ENCODE measurements at places on chromosomes 2 and 18.

- DNase-seq = no peak
Observed at GRCh38 chr2:74493546-74493945, 5.9 kb downstream of the LBX2 start.

DNA sequence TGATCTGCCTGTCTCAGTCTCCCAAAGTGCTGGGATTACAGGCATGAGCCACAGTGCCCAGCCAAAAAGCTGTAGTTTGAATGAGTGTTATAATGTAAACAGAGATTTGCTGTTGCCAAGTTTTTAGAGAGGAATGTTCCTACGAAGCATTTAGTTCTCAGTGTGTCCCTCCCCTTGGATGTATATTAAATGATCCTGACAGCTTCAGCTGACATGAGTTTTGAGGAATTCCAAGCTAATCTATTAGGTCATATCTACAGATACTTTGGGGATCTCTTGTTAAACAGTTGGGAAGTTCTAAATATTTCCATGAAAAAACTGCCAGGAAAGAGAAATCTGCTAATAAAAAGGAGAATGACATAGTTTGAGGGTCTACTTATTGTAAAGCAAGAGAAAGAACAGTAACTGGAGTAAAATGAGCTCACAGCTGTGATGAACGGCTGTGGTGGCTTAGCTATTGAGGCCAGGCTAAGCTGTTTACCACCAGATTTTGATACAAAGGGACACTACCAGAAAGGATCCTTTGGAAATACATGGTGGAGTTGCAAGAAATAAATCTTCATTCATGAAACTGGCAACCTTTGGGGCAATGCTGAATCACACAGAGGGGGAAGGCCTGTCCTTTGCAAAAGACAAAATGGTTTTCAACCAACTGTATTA is 2.6 kb upstream of the STON1 start:
- DNase-seq = no peak

DNA sequence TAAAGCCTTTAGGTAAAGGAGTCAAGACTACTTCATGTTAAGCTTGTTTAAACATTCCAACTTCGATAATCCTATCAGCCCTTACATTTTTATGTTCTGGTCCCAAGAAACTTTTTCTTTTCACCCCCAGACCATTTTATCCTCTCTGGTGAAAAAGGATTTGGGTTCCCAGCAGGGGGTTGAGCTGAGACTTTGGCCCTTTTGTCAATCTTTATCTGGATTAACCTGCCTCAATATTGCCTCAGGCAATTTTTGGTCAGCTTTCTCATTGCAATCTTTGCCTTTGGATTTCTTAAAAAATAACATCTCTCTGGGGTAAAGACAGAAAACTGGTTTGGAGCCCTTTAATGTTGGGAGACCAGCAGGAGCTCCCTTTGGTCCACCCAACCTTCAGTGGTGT is 33.9 kb upstream of the CSRNP3 start:
- DNase-seq = no peak

DNA sequence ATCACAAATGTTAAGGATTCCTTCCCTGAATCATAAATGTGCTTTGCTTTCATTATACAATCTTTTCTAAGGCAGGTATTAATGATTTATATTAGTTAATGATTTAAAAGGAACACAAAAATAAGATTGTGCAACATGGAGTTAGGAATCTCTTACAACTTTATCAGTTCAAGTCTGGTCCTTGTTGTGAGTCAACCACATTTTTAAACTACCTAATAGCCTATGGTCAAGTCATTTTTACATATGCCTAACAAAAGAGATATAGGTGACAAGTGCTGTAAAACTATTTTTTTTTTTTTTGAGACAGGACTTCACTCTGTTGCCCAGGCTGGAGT is 8.2 kb upstream of the INPP1 start:
- DNase-seq = no peak

- DNase-seq = no peak
Observed at GRCh38 chr18:926946-927345, 22.3 kb downstream of the ADCYAP1 start.

GRCh38 chr2:179636995-179637394 is 224.4 kb downstream of the ZNF385B start:
- no peak for DNase-seq

- no peak for DNase-seq
Observed at GRCh38 chr18:3889803-3890202, 439.8 kb downstream of the TGIF1 start.

DNA sequence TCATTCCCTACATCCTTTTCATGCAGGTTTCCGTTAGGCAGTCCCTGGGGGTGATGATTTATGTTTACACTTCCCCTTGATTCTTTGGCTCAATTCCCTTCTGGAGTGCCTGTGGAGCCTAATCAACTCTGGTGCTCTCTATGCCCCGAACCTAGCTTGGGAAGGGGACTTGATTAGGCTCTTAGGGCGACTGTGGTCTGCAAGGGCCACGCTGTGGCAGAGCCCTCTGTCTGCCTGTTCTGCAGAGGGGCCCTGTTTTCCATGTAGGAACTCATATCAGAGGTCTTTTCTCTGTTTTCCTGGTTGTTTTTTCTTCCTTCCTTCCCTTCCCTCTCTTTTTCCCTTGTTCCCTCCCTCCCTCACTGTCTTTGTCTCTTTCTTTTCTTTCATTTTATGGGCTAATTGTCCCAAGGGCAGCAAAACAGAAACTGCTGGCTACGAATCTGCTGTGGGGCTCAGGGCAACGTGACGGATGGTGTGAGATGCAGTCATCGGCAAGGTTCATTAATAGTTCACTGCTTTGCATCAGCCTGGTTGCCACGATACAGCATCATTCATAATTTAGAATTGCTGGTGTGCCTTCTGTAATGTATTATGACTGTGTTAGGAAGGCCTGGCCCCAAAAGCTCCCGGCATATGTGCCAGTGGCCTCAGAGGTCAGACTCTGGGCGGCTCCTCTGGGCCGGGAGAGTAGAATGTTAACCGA is 134.5 kb downstream of the NAPG start:
- no peak for DNase-seq

DNA sequence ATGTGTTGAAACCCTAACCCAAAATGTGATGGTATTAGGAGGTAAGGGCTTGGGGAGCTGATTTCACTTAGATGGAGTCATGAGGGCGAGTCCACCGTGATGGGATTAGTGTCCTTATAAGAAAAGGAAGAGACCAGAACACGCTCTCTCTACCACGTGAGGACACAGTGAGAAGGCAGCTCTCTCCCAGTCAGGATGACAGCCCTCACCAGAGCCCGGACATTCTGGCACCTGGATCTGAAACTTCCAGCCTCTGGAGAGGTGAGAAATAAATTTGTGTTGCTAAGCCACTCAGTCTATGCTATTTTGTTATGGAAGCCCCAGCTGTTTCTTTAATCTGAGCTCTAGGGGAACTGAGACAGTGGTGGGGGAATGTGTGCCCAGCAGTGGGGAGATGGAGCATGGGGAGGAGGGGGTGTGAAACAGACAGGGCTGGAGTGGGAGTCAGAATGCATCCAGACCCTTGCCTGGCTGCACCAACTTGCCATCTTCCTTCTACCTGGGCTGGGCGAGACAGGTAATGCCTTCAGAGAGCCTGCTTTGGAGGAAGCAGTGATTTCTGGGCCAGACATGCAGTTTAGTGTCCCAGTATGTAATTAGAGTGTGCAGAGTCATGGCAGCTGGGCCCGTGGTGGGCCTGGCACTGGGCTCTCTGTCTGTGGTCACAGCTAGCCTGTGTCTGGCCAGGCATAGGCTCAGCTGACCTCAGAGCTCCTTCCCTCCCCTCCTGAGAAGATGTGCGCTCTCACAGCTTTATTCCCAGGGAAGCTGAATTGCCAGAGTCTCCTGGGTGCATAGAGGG is 38.1 kb downstream of the RHOB start:
- DNase-seq = no peak

DNA sequence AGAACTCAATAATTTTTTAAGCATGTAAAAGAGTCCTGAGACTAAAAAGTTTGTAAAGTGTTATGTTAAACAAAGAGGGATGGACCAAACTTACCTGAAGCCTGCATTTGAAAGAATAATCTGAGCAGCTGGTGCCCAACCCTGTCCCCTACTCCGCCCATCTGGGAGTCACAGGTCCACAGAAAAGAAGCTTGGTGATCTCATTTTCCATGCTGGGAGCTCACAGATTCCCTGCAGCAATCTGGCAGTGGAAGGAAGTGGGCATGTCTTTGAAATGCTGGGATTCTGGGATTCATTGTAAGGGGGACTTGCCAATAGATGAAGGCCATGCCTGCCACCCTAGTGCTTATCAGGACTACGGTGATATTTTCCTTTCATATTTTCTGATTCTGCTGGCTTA is 17.9 kb downstream of the CDH2 start:
- no peak for DNase-seq

- no peak for DNase-seq
Observed at GRCh38 chr2:101446869-101447268, 28.0 kb downstream of the RFX8 start.

GRCh38 chr2:8505311-8505920 is 176.4 kb upstream of the ID2 start:
- DNase-seq = no peak

- no peak for DNase-seq
Observed at GRCh38 chr2:234873828-234874173, 78.0 kb upstream of the SH3BP4 start.

DNA sequence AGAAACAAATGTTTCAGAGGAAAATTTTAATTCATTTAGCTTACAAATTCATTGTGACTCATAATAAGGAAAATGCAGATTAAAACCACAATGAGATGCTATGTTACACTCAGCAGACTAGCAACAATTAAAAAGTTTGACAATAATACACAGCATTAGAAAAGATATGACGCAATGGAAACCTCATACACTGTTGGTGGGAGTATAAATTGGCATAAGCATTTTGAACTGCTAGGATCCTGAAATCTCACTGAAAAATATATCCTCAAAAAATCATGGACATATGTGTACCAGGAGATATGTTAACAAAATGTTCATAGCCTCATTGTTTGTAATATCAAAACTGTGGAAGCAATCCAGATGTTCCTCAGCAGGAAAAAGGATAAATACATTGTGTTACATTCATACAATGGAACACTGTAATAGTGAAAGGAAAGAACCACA is 13.7 kb downstream of the CALCRL start:
- DNase-seq = no peak
